ENCODE measurements at places on chromosomes 6 and 20. TPM values are rescaled to one million over a fixed set of nuclear protein-coding genes. Genes with fewer than 3 reads are reported as not detected.

Gene RPRD1B
- 21.6 TPM for total RNA-seq

Gene SEL1L2
- not detected for total RNA-seq

Gene VSX1
- total RNA-seq, result not detected

Gene OR2J3
- not detected for total RNA-seq

Gene MCCD1
- not detected for total RNA-seq

Gene RHAG
- not detected for total RNA-seq

Gene APOBEC2
- not detected for total RNA-seq

Gene KCNK15
- 0.14 TPM for total RNA-seq

Gene PCSK2
- total RNA-seq, result not detected

- DNase-seq, result no peak
Observed at GRCh38 chr20:23367770-23368169, 5.8 kb downstream of the GZF1 start.

GRCh38 chr20:23266530-23267398 lies 83.8 kb upstream of the NXT1 start:
- DNase-seq, result no peak

DNA sequence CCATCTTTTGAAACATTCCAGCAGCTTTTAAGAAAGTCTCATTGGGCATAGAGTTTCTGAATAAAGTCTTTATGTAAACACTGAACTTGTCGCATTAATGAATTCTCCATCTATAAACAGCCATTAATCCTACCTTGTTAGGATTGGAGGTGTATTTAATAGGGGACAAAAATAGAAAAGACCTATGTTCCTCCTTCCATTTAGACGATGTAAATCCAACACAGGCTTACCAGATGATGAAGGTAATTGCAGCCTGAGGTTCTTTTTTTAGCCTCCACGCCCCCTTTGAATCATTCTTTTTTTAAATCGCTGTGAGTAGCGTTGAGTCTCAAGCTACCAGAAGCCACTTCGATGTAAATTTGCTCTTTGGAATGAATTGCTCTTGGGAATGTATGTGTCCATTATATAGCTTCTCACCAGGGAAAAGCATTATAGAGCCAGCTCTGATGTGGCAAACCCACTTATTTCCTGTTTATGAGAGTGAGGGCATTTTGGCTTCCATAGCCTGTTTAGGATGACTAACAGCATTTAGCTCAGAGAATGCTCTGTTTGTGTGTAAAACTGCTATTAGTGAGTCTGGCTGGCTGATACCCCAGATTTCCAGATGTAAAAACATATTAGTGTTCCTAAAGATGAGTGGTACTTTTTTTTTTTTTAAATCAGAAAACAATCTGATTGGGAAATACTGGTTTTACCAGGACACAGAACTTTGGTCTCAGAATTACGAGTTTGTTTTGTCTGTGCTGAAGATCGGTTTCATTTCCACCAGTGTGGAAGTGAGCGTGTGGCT lies 74.9 kb upstream of the CLDN20 start:
- DNase-seq, result peak; percentile 97

DNA sequence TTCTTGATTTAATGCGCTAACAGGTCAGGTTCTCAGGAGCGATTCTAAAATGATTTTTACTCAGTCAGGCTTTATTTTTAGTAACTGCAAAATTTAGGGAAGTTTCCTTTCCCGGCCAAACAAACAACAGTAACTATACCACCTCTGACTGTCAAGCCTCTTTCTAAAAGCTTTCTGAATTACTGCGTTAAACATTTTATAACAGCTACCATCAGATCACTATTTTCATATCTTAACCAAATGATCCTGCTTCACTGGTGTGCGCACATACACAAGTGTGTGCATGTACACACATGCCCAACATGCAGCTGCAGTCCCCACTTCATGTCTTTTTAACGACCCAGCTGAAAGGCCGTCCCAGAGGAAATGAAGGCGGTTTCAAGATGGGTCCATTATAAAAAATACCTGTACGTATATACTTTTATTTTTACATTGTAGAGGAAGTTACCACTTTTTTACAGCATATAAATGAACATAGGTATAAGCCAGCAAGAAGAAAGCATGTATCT lies 25.0 kb downstream of the TMEM242 start:
- no peak for DNase-seq

DNA sequence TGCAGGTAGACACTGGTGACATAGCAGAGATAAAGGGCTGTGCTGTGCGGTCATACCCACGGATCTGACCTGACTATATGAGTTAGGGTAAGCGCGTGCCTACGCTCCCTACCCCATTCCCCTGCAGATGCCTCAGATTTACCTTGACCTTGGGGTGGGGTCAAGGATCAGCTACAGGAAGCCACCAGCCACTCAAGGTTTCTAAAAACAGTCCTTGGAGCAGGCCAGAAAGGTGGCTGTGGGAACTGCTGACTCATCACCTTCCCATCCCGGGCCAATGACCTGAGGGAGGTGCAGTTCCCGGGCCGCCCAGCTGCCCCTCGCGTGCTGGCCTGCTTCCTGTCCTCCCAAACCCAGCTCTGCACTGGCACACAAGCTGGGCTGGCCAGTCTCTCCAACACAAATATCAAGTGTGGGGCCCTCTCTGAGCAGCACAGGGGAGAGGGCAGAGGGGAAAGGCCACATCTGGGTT lies 23.0 kb downstream of the KCNK5 start:
- DNase-seq, result no peak

GRCh38 chr6:93293872-93294271 lies 125.5 kb downstream of the EPHA7 start:
- no peak for DNase-seq

DNA sequence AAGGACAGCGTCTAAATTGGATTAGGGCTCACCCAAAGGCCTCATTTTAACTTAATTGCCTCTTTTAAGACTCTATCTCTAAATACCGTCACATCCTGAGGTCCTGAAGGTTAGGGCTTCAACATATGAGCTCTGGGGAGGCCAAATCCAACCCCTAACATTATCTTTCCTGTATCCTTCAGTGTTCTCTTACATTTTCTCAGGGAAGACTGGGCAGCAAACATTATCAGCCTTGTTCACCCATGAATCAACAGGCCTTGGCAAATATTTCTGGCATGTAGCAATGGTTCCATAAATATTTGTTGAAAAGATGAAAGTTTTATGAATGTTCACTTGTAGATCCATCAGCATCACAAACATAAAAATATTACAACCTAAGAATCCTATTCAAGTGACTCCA lies 24.6 kb upstream of the FOXF2 start:
- DNase-seq, result no peak

DNA sequence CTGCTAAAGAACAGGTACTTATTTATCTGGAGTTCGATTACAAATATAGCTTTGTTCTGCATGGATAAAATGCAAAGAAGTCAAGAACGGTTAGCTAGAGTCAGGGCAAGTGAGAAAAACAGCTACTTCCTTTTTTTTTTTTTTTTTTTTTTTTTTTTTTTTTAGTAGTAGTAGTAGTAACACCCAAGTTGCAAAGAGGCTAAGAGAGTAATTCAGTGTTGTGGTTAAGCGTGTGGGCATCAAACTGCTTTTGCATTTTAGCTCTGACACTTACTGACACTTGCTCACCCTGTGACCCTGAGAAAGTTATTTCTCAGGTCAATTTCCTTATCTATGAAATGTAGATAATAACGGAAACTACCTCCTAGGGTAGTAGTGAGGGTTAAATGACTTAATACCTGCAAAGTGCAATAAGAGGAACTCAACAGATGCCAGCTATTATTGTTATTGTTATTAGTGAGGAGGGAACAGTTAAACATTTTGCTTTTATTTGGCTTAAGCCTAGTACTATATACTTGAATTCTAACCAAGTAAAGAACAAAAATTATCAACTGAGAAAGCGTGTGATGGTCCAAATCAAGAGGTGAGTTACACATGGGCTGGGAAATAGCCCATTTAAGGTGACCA lies 86.7 kb upstream of the BACH2 start:
- DNase-seq, result no peak

DNA sequence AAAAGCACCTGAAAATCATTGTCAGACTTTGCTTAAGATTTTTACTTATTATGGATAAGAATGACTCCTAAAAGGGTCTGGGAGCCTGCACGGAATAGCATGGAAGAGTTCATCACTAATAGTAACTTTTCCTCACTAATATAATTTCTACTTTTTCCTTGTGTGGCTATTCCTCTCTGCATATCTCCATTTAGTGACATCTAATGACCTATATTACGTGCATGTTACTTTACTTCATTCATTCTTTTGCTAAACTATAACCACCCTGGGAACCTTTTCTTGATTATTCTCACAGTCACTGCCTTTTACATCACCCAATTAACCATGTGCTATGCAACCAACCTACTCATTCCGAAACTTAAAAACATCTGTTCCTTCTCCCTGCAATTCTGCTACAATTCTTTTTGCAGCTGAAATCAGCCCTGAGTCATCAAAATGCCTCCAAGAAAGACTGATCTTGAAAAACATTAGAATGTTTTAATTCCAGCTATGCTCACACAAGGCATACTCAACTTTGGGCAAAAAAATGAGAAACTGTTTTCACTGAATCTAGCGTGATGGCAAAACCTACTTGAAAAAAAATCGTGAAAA lies 313.3 kb downstream of the RNGTT start:
- peak; percentile 87 for DNase-seq

DNA sequence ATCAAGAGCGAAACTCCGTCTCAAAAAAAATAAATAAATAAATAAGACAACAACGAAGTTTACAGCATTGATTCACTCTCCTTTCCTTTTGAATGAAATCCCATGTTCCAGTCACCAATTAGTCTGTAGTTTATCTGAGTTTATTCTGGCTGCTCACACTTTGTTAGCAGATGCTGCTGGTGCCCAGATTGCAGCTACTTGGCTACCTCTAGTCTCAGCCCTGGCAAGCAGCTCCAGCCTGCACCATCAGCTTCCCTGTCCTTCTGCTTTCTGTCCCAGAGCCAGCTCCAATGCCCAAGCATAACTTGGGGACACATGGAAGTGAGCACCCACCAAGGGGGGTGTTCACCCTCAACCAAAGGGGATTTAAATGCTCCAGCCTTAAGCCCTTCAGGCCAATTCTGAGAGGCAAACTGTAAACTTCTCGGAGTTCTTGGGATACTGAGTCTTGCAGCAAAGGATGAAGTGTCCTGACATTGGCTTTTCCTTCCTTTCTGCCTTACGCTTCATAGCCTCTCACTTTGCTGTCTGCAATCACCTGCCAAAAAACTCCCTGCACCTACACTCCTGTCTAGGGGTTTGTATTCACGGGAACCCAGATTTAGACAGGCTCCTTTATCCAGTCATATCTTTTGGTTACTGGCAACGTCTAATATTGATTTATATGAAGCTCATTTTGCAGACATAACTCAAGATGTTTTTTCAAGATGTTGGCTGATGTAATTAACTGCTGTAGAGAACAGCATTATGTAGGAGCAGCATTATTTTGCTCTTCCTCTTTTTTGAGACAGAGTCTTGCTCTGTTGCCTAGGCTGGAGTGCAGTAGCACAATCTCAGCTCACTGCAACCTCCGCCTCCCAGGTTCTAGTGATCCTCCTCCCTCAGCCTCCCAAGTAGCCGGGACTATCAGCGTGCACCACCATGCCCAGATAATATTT lies 9.8 kb upstream of the TASP1 start:
- peak; percentile 21 for DNase-seq

DNA sequence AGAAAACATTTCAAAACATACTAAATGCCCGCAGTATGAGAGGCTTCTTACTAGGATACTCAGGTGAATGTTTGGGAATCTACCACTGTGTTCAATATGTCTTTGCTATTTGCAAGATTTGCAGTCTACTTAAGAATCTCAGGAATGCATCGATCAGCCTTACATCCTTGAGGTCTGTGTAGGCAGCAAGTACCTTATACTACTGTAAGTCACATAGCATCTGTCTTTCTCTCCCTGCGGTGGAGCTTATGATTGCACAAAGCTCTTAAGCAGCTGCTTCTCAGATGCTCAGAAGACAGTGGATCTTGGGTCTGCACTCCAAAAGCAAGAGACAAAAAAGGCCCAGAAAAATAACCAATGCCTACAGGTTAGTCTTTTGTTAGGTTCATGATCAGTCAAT lies 21.4 kb downstream of the PCSK2 start:
- DNase-seq, result no peak

DNA sequence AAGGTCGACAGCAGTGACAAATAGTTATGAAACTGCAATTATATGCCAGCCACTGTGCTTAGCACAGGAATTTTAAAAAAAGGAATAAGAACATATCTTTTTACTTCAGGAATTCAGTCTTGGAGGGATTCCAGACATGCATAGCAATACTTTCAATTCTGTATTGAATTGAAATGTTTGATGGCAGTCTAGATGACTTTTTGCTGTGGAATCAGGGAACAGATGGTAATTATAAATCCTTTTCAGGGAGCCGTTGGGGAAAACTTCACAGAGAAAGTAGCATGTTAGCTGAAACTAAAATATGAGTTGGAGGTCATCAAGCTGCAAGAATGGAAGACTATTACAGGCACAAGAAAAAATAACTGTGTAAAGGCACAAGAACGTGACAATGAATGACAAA lies 74.8 kb downstream of the IMPG1 start:
- DNase-seq, result no peak

DNA sequence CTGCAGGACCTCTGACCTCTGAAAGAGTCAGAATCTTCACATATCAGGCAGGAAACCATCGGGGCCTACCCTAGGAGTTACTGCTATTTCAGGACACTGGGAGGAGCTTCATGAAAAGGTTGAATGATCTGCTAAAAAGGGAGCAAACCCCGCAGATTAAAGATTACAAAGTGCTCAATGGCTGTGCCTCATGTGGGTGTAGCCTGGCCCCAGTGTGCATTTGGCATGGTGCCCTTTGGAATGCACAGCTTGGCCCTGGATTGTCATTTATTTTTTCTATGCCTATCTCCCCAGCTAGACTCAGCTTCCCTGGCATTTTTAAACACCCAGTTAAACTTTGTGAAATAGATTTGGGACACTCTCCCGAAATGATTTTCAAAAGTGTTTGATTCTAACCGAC lies 368.5 kb upstream of the SPTLC3 start:
- no peak for DNase-seq

DNA sequence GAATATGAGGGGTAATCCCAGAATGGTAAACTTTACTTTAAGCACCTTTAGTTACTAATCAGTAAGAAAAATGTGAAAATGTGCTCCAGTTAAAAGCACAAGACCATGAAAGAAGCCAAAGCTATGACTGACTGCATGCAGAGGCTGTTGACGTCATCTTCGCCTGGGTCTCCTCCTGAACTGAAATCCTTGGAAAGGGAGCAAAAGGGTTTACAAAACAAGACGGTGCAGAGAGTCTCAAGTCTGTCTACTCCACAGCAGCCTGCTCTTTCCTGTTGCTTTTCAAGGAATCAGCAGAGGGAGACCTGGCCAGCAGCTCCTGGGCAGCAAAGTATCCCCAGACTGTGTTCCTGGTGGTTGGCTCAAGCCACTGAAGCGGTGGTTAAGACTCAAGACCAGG lies 10.2 kb downstream of the FKBP1A start:
- DNase-seq, result no peak

DNA sequence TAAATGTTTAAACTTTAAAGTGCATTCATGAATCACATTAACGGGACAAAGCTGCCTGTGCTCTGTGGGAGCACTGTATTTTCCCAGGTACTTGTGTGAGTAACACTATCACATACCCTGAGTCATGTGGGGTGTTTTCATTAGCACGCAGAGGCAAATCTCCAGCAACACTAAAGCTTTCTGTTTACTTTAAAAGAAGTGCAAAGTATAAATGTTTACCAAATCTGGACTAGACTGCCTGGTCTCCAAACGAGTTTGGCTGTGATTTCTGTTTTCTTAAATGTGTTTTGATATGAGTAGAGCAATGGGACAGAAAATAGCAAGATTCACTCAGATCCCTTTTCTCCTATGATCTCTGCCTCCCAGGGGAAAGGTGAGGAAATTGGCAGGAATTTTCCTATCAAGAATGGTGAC lies 28.8 kb upstream of the RIPPLY2 start:
- peak; percentile 14 for DNase-seq

- DNase-seq, result no peak
Observed at GRCh38 chr6:142938510-142938909, 6.5 kb downstream of the HIVEP2 start.

- no peak for DNase-seq
Observed at GRCh38 chr20:1334761-1335160, 5.8 kb upstream of the SDCBP2 start.
